ENCODE measurements at places on chromosomes 2 and 18.

GRCh38 chr2:8615576-8616281 is 66.1 kb upstream of the ID2 start:
- no peak for DNase-seq

DNA sequence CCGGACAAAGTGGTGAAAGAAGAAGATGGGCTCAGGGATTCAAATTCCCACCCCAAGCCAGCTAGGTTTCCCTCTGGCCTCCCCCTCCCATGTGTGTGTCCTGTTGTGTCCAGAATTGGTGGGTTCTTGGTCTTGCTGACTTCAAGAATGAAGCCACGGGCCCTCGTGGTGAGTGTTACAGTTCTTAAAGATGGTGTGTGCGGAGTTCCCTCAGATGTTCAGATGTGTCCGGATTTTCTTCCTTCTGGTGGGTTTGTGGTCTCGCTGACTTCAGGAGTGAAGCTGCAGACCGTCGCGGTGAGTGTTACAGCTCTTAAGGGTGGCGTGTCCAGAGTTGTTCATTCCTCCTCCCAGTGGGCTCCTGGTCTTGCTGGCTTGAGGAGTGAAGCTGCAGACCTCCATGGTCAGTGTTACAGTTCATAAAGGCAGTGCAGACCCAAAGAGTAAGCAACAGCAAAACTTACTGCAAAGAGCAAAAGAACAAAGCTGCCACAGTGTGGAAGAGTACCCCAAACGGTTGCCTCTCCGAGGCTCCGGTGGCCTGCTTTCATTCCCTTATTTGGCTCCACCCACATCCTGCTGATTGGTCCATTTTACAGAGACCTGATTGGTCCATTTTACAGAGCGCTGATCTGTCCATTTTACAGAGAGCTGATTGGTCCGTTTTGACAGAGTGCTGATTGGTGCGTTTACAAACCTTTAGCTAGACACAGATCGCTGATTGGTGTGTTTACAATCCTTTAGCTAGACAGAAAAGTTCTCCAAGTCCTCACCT is 37.7 kb upstream of the KLF11 start:
- DNase-seq = no peak

DNA sequence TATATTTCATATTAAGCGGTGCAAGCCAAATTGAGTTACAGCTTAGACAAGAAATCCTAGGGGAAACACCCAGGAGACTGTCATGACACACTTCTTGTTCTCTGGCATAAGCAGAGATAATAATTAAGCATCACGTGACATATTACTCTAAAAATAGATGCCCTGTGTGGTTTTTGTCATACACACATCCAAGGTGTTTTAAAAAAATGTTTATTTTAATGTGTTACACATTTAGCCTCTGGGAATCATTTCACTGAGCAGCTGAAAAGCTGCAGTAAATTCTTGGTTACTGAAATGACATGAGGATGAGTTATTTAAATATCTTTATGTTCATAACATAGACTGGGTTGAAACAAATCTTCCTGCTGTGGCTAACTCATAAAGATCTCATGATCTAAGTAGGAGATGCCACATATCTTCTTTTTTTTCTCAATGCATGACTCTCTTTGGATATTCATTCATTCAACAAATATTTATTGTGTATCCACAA is 38.0 kb upstream of the ERMN start:
- DNase-seq = no peak

- no peak for DNase-seq
Measured at GRCh38 chr18:6406910-6407470, 7.7 kb downstream of the L3MBTL4 start.

GRCh38 chr2:216620786-216621185 is 12.4 kb upstream of the IGFBP2 start:
- DNase-seq = no peak

DNA sequence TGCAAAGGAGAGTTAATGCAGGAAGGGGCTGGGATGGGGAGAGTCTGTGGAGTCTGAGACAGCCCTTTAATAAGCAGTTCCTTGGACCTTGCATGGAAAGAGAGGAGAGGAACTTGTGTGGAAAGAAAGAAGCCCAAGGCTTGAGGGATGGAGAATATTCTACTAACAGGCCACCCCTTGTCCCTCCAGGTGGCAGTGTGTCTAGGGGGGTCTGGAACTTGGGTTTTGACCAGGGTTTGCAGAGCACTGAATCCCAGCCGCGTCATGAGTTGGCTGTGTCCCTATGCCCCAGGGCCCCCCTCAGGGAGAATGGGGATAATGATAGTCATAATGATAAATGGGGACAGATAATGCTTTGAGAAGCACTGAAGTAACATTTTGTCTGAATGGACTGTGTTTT is 15.0 kb downstream of the TCF7L1 start:
- no peak for DNase-seq

DNA sequence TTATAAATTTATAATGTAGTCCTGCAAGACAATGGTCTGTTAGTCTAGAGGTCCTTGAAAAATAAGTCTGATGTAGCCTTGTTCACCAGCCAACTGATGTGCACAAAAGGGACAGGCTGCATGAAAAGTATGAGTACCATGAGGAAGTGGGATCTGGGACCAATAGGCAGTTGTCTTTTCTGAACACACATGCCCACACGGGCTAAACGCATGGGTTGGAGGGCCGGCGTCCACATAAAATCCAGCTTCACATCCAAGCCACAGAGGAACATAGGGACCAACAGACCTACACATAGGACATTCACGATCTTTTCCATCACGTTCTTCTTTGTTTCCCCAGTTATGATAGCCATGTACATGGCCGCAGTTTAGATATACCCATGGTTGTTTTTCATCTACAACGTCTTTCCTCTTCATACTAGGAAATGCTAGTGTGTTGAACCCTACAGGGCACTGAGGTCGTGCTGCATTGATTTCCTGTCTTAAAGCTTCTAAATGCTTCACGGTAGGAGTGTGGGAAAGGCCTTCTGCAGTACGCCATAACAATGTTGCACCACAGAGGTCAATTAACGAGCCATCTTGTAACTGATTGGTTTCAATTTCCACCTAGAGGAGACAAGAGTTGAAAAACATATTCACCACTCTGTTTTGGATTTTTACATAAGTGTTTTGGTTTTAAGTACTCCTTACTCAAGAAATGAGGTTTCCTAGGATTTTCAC is 49.4 kb downstream of the PELI1 start:
- DNase-seq = no peak

GRCh38 chr2:121004359-121004758 is 268.7 kb downstream of the GLI2 start:
- DNase-seq = no peak

- DNase-seq = no peak
Measured at GRCh38 chr2:165469417-165469816, at the start of gene CSRNP3. Gene CSRNP3, plus strand, starts transcription at chr2:165469698. Its CDS starts 125,368 bp downstream, at chr2:165595066.

- DNase-seq = no peak
Measured at GRCh38 chr2:96498021-96498431, 7.1 kb downstream of the NEURL3 start.

DNA sequence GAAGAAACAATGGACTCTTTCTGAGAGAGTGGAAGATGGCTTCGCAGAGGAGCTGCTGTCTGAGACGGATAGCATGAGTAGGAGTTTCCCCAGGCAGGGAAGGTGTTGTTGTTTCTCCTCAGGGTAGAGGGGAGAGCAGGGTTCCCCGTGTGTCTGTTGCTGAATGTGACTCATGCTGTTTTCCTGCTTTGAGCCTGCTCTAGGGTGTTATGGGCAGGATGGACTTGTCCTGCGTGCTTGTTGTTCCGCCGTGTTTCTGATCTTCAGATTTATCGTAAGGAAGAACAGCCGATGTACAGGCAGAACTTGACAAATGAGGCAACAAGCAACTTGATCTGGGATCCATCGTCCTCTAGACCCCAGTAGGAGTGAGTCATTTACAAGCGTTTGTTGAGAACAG is 19.7 kb upstream of the MYCN start:
- DNase-seq = no peak

GRCh38 chr2:159086342-159086741 is 117.9 kb downstream of the TANC1 start:
- DNase-seq = no peak

GRCh38 chr2:122480501-122481243 is 725.2 kb downstream of the TSN start:
- no peak for DNase-seq

DNA sequence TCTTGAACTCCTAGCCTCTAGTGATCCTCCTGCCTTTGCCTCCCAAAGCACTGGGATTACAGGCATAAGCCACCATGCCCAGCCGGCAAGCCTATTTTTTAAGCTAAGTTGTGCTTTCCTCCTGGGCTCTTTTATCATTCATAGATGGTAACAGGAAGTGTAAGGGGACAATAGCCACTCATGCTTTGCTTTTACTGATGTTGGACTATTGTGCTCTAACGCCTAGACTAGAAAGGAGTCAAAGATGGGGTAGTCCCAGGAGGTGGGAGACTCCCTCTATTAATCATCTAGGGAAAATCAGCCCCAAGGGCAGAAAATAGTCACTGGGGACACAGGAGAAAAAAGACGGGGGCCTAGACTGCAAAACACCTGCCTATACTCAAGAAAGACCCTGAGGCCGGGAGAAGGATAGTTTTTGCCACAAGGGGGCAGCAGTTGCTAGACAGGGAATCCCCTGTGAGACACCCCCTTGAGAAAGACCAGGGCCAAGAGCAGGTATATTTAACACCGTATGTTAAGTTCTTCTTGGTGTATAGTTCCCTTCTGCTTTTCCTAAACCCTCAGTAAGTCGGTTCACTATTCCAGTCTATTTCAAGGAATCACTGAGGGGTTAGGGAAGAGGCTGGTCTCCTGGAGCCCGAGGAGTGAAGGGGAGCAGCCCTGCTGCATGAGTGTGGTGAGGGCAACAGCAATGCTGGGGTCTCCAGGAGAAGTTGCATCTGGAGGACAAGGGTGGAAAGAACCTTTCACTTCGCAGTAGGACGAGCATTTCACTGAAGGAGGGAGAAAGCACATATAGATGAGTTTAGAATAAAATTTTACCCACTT is 2.1 kb upstream of the CXCR1 start:
- DNase-seq = no peak

GRCh38 chr2:70854411-70854810 is 18.8 kb upstream of the CD207 start:
- no peak for DNase-seq

GRCh38 chr2:71466301-71467179 is 13.2 kb downstream of the DYSF start:
- peak; percentile 56 for DNase-seq

DNA sequence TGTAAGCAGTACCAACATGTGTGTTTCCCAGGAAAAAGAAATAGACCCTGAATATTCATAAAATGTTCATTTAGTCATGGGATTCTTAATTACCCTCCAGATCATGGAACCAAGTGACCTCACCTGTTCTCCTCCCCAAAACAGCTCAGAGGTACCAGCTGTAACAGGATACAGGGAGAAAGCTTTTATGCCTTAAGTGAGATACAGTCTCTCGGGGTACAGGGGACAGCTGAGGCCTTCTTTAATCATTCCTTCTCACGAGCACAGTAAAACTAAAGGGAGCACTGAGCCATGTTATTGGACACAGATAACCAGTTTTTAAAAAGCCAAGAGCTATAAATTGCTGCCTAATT is 16.6 kb downstream of the EPHA4 start:
- DNase-seq = no peak

GRCh38 chr2:36516136-36516870 is 81.7 kb downstream of the FEZ2 start:
- no peak for DNase-seq

- no peak for DNase-seq
Measured at GRCh38 chr2:52597346-52597745, 1170.3 kb upstream of the CHAC2 start.

DNA sequence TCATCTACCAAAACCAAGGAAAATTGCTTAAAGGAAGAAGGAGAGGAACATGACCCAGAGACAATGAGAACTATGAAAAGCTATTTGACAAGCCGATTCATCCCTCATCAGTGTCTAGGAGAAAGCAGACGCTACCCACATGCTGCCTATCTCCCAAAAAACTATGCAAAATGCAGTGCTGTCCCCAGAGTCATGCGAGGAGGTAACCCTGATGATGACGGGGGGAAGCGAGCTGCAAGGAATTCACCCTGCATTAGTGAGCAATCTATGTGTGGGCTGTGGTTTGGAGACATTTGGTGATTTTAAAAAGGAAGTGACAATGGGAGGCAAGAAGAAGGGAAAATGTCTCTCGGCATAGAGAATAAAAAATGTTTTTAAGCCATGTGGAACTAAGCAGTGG is 472.7 kb downstream of the CMPK2 start:
- no peak for DNase-seq

GRCh38 chr18:31154181-31154580 is 8.5 kb downstream of the DSC1 start:
- DNase-seq = no peak

DNA sequence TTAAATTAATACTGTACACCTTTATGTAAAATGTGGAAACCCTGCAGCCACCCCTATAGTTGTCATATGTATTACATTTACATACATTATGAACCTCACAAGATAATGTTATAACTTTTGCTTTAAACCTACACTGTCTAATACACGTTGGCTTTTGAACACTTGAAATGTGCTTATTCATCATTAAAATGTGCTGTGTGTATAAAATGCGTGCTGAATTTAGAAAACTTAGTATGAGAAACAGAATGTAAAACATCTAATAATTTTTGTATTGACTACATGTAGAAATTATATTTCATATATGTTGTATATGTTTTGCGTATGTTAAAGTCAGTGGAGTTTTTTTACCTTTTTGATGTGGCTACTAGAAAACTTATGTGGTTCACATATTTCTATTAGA is 68.8 kb downstream of the MAPRE2 start:
- DNase-seq = no peak

DNA sequence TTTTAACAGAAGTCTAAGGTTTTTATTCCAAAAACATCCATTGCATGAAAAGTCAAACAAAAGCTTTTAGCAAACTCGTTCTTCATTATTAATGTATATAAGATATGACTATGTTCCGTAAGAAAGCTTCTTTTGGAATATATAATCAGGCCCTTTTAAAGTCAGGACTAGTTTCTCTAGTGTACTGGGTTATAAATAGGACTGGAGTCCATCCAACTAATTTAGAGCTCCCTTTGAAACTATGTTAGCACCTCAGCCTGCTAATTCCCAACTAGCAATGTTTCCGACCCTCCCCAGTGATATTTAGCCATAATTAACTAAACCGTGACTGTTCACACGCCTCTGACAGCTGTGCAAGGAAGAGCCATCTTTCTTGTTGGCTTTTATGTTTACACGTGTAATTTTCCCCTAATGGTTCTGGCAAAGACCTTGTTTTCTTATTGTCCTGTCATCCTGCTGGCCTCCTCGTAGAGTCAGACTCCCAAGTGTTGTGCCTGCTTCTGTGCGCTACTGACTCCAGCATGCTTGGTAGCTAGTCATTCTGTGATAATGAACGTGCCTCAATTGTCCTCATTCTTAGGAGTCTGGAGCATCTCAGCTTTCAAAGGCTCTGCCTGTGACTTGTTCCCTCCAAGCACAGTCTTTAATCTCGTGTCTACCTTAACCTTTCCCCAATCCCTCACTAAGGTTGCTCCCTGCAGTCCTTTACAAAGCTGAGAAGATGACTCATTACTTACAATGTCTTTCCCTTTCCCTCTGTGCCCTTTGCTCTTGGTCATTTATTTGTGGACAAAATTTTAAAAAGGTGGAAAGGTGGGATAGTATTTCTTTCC is 172.2 kb upstream of the RASGRP3 start:
- DNase-seq = no peak

GRCh38 chr2:201151127-201151981 is 31.6 kb upstream of the CASP10 start:
- no peak for DNase-seq

- DNase-seq = no peak
Measured at GRCh38 chr2:146461068-146461467, 1383.8 kb upstream of the ACVR2A start.

GRCh38 chr2:190744041-190744440 is 95.2 kb downstream of the NAB1 start:
- DNase-seq = no peak

Data from D721Med (cell line).